ENCODE measurements at places on chromosomes 16 and 17. TPM values are rescaled to one million over a fixed set of nuclear protein-coding genes. Genes with fewer than 3 reads are reported as not detected.

DNA sequence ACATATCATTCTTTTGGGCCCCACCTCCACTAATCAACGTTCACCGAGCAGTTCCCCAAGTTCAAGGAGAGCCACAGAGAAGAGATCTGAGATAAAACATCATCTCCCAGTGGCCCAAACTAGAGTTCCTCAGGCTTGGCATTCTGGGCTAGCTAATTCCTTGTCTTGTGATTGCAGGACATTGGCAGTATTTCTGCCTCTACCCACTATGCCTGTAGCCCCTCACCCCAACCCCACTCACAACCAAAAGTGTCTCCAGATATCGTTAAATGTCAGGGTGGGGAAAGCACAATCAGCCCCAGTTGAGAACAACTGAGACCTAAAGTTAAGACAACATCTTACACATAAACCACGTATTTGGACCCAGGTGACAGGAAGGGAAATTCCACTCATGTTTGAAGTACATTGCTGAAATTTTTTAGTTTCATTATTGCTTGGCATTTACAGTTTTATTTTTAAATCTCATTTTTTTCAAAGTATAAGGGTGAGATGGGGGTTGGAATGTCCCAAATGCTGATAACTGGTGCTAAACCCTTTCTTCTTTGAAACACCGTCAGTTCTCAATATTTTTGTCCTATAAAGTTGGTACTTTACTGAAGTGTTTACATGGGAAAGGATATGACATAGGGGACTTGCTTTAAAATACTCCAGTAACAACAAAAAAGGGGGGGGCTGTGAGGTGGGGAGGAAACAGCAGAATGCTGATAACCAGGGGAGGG, 13.6 kb downstream of the ZC3H7A start:
- no peak for DNase-seq

Gene UMOD
- not detected for polyA plus RNA-seq

DNA sequence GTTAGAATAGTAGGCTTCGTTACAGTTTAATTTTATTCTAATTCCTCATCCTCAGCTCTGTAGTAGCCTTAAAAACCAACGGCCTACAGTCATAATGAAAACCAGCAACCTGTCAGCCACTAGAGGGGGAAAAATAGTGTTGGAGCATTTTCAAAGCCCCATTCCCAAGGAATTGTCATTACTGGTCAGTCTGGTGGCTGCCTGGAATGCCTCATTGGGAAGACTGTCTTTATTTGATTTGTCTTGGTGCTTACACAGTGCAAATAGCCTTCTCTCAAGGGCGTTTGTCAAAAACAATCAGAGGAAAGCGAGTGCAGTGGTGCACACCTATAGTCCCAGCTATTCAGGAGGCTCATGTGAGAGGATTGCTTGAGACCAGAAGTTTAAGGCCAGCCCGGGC, 4.7 kb downstream of the LPCAT2 start:
- no peak for DNase-seq

Gene CNOT1
- polyA plus RNA-seq = 74.4 TPM

- DNase-seq = no peak
Observed at GRCh38 chr17:50022463-50023130, 27.6 kb upstream of the DLX3 start.

Gene OTOP3
- not detected for polyA plus RNA-seq

Gene RPL23
- 2,357 TPM for polyA plus RNA-seq

- no peak for DNase-seq
Observed at GRCh38 chr16:1258906-1259759, 3.3 kb downstream of the TPSD1 start.

GRCh38 chr17:31627960-31628359, 231.1 kb downstream of the COPRS start:
- no peak for DNase-seq

- DNase-seq = no peak
Observed at GRCh38 chr16:12546918-12547607, 256.6 kb downstream of the CPPED1 start.

DNA sequence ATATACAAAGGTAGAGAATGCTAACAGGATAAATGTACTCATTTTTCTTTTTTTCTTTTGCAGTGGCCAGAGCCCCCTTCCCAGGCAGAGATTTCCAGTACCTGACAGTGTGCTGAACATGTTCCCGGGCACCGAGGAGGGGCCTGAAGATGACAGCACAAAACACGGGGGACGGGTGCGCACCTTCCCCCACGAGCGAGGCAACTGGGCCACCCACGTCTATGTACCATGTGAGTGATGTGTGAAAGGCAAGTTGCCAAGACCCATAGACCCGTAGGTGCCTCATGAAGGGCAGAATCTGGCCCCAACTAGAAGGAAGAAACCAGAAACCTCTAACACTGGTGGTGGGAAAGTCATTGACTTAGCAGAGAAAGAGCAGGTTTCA, 1.2 kb downstream of the USB1 start:
- no peak for DNase-seq

GRCh38 chr16:51151435-51151960, 428 bp upstream of the SALL1 start:
- no peak for DNase-seq

Gene NEK8
- 2.1 TPM for polyA plus RNA-seq

GRCh38 chr16:89370081-89370511, 120.3 kb downstream of the ANKRD11 start:
- DNase-seq = no peak

Gene BIRC5
- polyA plus RNA-seq = 0.49 TPM

Gene CD300LF
- 1.3 TPM for polyA plus RNA-seq

GRCh38 chr16:67644038-67644437, 906 bp upstream of the CARMIL2 start:
- DNase-seq = no peak

Gene LPCAT2
- polyA plus RNA-seq = 12.4 TPM

All from urinary bladder (tissue), 4 donors.